Substantia nigra (tissue), 51 donors: ENCODE measurements at places on chromosomes 2 and 18.

DNA sequence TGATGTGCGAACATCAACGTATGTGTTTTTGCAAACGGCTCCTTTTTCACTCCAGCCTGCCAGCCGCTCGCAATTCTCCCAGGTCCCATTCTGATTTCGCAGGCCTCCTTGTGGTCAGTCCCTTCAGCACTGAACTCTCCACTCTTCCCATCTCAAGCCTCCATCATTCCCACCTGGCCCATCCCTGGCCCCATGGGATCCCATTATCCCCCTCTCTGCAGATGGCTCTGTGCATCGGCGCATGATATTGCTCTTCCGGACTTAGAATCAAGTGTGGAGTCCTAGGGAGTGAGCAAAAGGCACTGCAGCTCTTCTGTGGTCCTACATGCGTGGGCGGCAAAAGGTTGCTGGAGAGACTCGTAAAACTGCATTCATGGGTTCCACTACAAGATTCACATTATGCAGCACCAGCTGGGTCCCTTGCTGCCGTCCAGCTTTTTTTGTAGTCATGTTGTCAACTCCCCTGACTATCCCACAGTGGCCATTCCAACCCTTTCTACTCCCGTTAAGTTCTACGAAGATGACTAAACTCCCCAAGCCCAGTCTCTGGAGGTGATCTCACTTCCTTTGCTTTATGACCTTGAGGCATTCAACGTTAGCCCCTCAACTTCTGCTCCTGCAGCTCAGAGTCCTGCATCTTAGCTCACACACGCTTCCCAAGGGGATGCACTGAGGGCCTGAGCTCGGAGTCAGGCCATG lies 125.3 kb upstream of the NRP2 start:
- DNase-seq, result no peak

DNA sequence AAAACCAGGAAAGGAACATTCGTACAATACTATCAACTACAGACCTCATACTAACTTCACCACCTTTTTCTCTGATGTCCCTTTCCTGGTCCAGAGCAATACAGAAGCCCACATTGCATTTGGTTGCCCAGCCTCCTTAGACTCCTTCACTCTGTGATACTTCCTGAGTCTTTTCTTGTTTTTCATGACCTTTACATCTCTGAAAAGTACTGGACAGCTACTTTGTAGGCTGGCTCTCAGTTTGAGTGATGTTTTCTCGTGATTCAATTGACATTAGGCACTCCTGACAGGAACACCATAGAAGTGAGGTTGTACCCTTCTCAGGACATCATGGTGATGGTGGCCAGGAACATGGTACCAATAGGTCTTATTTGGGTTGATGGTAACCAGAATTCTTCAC lies 185.9 kb upstream of the SLC39A10 start:
- no peak for DNase-seq

DNA sequence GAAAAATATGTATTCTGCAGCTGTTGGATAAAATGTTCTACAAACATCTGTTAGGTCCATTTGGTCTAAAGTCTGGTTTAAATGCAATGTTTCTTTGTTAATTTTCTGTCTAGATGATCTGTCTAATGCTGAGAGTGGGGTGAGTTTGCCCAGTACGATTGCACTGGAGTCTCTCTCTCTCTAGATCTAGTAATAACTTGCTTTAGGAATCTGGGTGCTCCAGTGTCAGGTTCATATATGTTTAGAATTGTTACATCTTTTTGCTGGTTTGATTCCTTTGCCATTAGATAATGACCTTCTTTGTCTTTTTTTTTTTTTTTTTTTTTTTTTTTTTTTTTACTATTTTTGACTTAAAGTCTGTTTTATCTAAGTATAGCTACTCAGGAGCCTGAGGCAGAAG lies 10.4 kb downstream of the GCC2 start:
- DNase-seq, result no peak

DNA sequence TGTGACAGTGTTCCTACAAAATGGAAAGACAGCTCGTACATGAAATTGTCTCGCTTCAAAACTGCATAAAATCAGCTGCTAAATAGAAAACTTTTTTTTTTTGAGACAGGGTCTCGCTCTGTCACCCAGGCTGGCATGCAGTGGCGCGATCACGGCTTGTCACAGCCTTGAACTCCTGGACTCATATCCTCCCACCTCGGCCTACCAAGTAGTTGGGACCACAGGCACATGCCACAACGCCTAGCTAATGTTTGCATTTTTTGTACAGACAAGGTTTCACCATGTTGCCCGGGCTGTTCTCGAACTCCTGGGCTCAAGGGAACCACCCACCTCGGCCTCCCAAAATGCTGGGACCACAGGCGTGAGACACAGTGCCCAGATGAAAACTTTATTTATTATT lies 3.2 kb downstream of the TXNL4A start:
- no peak for DNase-seq

DNA sequence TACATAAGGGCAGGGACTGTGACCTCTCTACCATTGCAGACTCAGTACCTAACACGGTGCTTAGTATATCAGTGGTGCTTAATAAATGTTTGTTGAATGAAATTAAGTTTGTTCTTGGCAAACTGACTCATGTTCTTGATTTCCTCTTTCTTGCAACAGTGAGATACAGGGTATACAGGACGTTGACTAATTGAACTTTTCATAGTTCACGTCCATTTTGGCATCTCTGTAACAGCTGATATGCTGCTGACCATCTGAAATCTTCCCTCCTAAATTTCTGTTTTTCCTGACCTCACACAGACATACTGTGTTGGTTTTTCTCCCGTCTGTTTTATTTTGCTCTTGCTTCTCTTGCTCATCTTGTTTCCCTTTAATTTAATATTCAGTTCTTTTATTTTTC lies 44.2 kb downstream of the LHCGR start:
- no peak for DNase-seq

DNA sequence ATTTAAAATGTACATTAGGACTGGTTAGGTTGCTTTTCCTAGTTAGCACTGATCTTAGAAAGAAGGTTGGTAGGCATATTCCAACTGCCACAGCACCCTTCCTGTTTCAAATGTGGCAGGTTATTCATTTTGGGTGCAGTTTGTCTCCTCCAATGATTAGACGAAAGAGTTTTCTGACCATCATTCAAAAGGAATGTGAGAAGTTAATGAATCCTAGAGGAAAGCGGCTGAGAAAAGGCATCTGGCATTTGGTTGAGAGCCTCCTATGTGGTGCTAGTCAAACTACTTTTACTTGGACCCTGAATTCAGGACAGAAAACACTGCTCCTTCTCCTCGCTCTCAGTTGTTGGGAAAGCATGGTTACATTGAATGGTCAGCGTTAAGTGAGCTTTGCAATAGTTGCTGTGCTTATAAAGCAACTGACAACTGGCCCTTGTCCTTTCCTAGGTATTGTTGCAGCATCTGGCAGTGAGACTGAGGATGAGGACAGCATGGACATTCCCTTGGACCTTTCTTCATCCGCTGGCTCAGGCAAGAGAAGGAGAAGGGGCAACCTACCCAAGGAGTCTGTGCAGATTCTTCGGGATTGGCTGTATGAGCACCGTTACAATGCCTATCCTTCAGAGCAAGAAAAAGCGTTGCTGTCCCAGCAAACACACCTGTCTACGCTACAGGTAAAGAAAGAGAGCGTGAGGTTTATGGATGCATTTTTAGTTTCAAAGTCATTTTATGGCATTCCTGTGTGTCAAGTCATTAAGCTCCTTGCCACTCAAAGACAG lies 6.1 kb downstream of the TGIF1 start:
- no peak for DNase-seq

DNA sequence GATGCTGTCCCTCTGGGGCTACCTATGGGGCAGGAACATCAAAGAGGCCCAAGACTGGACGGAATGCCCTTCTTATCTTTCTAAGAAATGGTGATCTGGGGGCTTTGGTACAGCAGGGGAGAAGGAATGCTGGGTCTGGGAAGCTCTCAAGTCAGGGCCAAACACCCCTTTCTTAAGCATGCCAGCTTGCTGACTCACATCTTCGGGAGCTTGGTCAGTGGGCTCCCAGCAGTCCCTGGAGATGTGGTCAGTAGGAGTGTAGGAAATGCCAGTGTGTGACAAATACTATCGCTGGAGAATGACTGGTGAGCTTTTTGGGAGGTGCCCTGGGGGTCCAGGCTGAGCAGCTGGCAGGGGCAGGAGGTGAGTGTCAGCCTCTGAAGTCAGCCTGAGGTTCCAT lies 105.0 kb upstream of the CDC42EP3 start:
- DNase-seq, result no peak

DNA sequence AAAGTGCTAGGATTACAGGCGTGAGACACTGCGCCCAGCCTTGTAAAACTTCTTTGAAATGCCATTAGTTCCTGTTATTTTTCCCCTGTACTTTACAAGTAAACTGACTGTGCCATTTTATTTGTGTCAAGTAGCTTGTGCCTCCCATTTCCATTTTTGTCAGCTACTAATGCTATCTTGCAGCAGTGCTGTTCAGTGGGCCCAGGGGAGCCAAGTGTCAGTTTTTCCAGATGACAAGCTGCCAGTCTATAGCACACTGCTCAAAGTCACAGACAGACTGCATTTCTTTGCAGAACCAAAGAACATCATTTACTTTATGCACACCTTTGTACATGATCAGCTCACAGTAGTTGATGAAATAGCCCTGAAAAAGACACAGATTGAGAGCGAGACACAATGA lies 901.3 kb upstream of the CDH2 start:
- DNase-seq, result no peak

DNA sequence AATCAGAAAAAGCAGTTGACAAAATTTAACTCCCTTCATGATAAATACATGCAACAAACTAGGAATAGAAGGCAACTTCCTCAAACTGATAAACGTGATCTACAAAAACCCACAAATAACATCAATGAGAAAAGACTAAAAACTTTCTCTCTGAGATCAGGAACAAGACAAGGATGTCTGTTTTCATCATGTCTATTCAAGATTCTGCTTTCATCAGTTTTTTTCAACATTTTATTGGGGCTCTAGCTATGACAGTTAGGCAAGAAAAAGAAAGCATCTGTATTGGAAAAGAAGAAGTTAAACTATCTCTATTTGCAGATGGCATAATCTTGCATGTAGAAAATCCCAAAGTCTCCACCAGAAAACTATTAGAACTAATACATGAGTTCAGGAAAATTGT lies 12.3 kb upstream of the CHST10 start:
- DNase-seq, result no peak

- no peak for DNase-seq
These were observed 78.8 kb downstream of the TGOLN2 start for GRCh38 chr2:85248773-85249509.

DNA sequence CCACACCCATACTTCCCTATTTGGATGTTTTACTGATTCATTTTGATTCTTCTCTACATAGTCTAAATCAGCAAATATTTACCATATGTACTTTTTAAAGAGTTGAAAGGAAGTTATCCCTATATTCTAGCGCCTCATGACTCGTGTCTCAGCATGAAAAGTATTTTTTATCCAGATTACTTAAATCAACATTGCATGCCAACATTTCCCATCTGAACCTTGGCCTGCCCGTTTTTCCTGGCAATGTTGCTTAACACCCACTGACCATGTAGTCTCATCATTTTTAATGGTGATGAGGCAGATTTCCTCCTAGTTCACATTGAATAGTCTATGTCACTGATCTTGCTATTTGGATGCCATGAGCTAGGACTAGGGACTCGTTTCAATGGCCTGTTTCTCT lies 13.2 kb upstream of the SCYGR5 start:
- no peak for DNase-seq

DNA sequence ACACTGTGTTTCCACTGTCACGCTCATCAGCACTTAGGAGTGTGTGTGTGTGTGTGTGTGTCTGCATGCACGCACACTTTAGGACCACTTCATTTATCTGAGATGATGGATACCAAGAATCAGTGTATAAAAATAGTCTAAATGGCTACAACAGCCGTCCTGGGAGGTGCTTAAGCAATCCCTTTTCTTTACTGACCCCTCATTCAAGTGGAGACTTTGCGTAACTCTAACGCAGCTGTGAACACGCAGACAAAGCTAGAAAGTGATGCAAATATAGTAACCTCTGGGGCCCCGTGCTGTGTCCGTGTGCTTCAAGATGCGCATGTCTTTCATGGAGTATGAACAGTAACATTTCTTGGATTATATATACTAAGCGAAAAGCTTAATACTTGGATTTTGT lies 40.4 kb upstream of the RBM44 start:
- no peak for DNase-seq

DNA sequence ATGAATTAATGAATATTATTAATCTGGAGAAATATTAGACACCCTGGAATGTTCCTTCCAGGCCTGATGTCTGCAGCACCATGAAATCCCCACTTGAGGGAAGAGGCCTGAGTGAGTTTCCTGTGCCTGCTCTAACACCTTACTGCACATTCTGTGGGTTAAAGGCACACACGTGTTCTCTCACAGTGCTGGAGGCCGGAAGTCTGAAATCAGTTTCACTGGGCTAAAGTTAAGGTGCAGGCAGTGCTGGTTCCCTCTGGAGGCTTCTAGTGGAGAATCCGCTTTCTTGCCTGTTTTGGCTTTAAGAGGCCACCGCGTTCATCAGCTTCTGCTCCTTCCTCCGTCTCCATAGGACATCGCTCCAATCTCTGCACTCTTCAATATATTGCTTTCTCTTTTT lies 48.7 kb downstream of the ACKR3 start:
- DNase-seq, result no peak

- DNase-seq, result no peak
These were observed 327.0 kb upstream of the ZC3H15 start for GRCh38 chr2:186159101-186159500.

DNA sequence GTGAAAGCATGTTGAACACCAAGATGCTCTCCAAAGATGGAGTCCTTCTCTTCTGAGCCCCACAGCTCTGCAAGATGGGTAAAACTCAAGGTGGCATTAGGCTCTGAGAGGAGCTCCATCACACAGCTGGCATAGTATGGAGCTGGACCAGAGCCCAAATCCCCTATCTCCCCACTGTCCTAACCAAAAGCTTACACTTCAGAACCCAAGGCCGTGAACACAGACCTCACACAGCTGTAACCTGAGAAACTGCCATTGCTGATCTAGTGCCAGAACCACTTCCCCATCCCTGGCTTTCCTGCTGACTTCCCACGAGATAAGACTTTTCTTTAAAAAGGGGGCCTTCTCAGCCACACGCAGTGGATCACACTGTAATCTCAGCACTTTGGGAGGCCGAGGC lies 25.0 kb downstream of the TTC32 start:
- no peak for DNase-seq

DNA sequence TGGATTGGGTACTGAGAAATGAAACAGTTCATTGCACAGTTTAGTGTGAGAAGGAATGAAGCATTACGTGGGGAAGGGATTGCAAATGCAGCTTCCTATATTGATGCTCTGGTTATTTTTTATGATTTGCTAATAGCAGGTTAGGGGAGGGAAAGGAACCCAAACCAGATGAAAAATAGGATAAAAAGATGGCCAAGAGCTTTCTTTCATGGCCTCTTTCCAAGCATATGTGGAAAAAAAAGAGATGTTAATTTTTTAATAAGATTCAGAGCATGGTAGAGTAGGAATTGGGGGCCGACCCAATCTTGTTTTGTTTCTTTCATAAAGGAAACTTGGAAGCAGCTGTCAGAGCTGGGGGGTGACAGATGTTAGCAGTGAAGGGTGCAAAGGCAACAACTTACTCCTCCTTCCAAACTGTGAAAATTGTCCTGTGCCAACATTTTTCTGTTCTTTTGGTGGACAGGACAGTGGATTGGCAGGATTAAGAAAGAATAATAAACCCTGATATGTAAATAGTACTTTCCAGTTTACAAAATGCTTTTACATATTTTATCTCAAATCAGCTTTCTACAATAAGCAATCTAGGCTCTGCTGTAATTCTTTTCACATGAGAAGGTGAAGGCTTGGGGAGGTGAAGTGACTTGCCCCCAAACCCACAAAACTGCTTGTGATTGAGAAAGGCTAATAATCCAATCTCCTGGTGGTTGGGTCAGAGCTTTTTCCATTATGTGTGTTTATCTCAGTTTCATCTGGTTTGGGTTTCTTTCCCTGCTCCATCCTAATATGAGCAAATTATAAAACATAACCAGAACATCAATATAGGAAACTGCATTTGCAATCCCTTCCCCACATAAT lies 270.1 kb downstream of the ETAA1 start:
- DNase-seq, result no peak
